Hematopoietic multipotent progenitor cell (in vitro differentiated cells): ENCODE measurements at places on chromosomes 13 and 19. TPM values are rescaled to one million over a fixed set of nuclear protein-coding genes. Genes with fewer than 3 reads are reported as not detected.
A peak's percentile ranks its signal among the peaks of the same experiment; 100 is the strongest.

DNA sequence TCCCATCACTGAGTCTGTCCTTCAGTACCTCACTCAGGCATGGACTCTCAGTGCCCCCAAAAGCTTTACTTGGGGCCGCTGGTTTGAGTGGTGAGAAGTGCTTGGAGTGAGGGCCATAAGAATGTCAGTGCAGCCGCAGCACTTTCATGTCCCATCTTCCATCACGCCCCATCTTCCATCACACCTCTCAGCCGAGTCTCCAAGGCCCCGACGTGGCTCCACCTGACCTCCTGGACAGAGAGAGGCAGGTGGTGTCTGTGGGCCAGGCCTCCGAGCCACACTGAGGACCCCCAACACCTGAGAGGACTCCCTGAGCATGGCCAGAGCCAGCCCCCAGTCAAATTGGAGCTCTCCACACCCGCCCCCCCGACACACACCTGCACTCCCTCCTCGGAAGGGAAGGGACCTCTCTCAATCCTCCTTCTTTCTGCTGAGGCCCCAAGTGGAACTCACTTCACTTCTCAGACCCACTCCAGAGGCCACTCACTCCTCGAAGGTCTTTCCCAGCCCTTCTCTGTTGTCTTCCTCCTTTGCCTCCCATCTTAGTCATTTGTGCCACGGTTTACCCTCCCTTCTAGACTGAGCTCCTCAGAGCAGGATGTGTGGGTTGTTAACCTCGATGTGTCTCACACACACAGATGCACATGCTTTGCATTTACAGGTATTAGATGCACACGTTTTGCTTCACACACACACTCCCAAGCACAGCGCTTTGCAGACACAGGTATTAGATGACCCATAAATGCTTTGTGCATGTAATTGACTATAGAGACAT lies 65.7 kb upstream of the ATP12A start:
- DNase-seq = no peak

- DNase-seq = no peak
These were observed 26.6 kb downstream of the SIGLEC7 start for GRCh38 chr19:51168564-51169282.

GRCh38 chr13:85500696-85501256 lies 298.4 kb downstream of the SLITRK6 start:
- DNase-seq = no peak

IZUMO2 gene
- total RNA-seq = not detected

- DNase-seq = peak; percentile 36
These were observed 8.7 kb downstream of the MAP2K2 start for GRCh38 chr19:4115050-4115817.

- DNase-seq = no peak
These were observed 38.2 kb upstream of the SCEL start for GRCh38 chr13:77497350-77497749.

DNA sequence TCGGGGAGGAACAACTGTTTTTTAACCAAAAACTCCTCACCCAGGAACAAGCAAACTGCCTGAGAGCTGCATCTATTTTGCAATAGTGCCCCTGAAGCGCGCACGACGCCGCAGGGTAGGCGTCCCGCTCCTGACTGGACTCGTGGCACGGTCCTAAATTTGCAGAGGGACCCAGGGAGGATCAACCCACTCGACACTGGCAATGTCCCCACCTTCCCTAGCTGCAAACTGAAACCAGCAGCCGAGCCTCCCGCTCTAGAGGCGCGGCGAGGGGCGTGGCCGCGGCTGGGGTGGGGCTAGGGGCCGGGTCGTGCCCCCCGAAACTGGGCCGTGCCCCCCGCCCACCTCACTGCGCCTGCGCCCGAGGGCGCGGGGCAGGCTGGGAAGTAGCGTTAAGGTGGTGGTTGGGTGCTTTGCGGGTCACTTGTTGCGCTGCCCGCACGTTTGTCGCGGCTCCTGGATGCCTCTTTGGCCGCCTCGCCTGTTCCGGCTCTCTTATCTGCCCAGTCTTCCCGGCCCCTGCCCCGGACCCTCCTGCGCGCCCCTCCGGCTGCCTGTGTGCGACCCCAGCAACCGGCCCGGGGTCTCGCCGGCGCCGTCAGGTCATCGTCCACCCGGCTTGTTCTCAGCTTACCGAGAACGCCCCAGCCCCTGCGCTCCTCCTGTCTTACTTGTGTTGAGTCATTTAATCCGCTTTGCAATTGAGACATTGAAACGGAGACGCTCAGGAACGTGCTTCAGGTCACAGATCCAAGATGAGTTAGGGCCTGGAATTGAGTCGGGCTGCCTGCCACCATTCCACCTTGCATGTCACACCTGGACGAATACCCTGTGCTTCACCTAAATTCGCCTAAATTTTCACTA lies 37.9 kb upstream of the LSM14A start:
- DNase-seq = peak; percentile 73

DNA sequence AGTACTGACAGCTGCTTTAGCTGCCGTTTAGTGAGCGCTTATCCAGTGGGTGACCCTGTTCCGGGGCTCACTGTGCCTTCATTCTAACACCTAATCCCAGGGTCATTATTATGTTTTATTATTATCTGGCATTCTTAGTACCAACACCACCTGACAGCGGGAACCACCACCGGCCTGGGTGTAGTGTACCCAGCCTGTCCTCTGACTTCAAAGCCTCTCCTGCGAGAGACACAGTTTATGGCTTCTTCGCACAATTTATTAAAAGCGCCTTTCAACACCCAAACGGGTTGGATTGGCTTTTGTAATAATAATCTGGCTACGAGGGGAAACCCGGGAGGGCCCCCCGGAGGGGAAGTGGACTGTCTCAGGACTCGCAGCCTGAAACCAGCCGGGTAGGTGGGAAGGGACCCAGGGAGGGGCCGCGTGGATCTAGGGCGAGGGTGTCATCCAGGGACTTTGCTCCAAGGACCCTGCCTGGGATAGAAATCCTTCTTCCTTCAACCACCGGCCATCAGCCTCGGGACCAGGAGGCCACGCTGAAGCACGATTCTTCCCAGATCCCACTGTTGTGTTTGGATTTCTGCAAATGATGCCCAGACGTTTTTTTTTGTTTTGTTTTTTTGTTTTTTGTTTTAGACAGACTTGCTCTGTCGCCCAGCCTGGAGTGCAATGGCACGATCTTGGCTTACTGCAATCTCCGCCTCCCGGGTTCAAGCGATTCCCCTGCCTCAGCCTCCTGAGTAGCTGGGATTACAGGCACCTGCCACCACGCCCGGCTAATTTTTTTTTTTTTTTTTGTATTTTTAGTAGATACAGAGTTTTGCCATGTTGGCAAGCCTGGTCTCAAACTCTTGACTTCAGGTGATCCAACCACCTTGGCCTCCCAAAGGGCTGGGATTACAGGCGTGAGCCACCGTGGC lies 1.6 kb upstream of the ZBTB7A start:
- DNase-seq = no peak
